ENCODE measurements at places on chromosomes 11 and 22.

DNA sequence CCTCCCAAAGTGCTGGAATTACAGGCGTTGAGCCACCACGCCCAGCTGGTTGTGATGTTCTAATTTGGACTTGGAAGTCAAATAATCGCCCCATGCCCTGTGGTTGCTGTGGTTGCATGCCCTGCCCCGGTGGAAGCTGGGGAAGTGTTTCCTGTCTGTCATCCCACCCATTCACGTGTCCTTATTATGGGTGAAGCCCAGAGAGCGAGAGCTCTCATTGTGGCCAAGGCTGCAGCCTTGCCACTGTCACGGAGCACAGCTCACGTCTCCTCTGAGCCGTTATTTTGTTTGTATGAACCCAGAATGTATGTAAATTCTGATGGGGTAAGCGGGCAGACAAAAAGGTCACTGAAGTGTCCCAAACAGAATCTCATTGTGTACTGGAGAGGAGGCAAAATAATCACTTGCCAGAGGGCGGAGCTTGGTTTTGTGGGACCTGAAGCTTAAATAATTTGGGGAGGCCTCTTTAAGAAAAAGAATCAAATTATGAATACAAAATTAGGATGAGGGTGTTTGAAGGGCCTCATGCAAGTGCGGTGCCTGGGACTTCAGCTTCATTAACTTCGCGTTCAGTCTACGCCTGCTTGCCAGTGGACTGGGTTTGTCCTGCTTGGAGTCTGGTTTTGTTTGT, 25.8 kb upstream of the TREH start:
- DNase-seq = no peak

GRCh38 chr11:59221441-59221840, 8.7 kb upstream of the MPEG1 start:
- peak; percentile 64 for DNase-seq

DNA sequence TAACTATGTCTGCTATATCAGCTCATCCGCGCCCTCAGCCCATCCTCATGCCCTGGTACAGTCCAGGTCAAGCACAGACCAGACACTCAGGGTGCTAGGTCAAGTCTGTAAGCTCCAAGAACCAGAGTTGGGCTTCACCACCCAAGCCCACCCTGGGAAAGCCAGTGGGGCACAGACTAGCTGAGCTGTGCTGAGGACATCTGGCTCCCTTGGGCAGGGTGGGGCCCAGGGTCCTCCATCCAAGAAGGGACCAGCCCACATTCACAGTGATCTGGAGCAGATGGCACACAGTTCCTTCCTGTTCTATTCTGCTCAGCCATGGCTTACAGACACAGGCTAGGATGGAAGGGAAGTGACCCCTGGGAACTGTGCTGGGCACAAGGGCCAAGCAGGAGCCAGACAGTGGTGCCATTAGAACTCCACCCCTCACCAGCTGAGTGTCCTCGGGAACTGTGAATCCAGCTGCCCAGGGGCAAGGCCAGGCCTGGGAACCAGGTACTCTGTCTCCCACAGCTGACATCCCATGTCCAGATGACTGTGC, 9.1 kb downstream of the P2RY6 start:
- DNase-seq = no peak

- no peak for DNase-seq
These were observed 101.1 kb upstream of the CRYBB3 start for GRCh38 chr22:25098445-25099081.

DNA sequence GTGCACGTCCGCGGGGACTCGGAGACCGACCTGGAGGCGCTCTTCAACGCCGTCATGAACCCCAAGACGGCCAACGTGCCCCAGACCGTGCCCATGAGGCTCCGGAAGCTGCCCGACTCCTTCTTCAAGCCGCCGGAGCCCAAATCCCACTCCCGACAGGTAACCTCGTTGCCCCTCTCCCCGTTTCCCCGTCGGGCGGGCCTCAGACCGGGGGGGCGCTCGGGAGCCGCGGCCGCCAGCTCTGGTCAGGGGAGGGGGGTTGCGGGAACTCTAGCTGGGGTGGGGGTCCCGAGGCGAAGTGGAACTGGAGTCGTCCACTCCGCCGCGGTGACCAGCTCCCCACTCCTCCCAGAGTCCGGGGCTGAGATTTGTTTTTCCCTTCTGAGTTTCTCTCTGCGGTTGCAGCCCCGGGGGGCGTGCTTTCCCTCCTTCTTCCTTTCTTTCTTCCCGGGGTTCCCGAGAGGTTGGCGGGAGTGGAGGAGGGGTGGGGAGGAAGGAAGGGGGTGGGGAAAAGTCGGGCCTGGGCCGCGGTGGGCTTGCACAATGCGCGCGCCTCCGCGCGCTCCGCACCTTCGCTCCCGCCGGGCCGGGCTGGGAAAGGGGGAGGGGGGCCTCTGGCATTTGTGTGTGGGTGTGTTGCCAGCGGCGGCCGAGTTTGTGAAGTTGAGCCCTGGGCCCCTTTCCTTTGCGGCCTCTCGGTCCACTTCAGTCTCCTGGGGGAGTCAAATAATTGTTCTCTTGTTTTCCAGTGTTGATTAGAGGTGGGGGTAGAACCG, 952 bp downstream of the YAP1 start:
- DNase-seq = peak; percentile 89

DNA sequence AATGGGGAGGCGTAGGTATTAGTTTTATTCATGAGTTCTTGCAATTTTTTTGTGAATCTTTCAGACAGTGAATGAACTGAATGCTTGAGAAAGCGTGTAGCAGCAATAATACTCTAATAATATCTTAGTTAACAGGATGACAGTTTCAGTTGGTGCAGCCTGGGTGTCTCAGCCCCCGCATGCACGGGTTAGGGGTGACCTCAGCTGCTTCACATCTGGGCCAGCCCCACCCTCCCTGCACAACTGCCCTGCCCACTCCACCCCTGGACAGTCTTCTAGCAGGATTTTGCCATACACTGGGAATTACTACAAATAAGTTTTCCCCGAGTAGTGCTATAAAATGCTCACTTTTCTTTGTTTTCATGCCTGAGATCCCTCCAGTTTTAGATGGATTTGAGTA, 83.2 kb downstream of the ST3GAL4 start:
- DNase-seq = peak; percentile 43

DNA sequence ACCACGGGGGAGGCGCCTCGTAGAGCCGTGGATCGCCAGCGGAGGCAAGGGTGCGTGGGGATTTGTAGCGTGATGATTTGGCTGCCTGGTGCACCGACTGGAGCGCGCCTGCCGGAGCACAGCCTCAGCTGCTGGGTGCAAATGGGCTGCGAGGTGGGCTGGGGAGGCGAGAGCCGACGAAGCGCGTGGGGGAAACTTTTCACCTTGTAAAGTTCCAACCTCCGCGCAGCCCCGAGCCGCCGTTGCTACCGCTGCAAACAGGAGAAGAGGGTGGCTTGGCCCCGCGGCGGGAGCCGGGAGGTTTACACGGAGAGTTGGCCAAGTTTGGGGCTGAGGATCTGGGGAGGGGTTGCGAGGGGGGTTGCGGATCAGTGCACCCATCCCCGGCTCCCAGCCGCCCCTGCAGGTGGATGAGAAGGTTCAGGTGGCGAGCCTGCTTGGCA, 528 bp downstream of the FAT3 start:
- DNase-seq = no peak

- DNase-seq = no peak
These were observed 663.7 kb upstream of the B3GAT1 start for GRCh38 chr11:135075740-135076139.

DNA sequence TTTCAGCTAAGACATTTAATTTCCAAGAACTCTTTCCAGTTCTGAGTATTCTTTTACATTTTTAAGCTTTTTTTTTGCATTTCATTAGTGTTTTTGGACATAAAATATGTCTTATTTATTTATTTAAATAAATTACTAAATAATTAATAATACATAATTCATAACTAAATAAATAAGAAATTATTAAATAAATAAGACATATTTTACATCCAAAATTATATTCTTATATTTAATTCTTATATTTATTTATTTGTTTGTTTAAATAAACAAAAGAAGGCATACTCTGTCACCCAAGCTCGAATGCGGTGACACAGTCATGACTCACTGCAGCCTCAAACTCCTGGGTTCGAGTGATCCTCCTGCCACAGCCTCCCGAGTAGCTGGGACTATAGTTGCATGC, 3.1 kb upstream of the MMP27 start:
- DNase-seq = no peak

DNA sequence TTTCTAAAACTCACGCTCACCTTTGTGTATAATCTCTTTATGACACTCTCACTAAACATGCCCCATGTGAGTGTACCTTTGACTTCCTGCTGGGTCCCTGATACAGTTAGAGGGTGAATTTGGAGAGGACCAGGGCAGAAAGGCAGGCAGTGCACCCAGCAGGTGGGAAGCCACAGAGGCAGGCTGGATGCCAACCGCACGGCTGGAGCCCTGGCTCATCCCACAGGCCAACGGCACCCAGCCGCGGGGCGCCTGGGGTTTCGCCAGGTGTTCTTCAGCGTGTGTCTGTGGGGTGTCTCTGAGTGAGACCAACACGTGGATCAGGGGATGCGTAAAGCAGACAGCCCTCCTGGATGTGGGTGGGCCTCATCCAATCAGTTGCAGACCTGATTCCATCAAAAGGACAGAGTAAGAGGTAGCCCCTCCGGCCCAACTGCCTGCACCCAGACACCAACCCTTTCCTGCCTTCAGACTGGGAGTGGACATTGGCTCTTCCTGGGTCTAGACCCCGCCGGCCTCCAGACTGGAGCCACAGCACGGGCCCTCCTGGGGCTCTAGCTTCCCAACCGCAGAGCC, 51.6 kb downstream of the DHCR7 start:
- no peak for DNase-seq

- no peak for DNase-seq
These were observed 84.5 kb downstream of the BCR start for GRCh38 chr22:23264610-23265367.

- no peak for DNase-seq
These were observed 13.8 kb downstream of the FLI1 start for GRCh38 chr11:128707681-128708080.

- peak; percentile 93 for DNase-seq
These were observed at the start of gene OAF for GRCh38 chr11:120210626-120211521. OAF (plus strand) TSS chr11:120211032; CDS start chr11:120211280, 248 bp downstream.

DNA sequence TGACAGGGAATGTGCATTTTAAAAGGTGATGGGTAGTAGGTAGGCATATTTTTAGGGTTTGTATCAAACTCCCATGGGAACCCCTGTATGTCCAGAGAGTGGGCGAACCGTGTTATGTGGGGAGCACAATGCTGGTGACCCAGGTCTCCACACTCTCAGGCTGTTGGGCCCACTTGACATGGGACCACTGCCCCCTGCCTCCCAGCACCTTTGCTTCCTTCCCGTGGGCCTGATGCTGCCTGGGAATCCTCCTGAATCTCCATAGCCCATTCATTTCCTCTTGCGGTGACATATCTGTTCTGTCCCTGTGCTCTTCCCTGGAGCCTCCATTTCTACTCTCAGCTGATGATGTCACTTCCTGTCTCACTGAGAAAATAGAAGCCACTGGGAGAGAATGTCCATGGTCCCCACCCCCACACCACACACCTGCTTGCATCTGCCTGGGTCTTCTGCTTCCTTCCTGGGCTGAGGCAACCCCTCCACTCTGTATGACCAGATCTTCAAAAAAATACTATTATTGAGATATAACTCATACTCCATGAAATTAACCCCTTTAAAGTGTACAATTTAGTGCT, 55.8 kb upstream of the THY1 start:
- no peak for DNase-seq

GRCh38 chr11:86740628-86741483, 59.5 kb upstream of the PRSS23 start:
- DNase-seq = peak; percentile 70

GRCh38 chr11:665062-665703, 28.1 kb downstream of the DRD4 start:
- no peak for DNase-seq

DNA sequence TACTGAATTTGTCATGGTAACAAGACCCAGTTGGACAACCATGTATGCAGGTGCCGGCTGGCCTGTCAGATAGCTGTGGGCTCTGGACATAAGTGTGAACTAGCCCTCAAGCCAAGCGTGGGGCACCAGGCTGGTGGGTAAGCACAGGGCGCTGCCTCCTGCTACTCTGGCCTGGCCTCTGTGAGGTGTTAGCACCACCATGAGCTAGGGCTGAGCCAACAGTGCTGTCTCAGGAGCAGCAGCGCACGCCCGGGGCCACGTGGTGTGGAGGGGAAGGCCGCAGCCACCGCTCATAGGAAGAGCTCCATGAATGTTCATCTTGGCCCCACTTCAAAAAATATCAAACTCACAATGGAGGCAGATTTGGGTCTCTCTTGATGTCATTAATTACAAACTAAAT, 35.3 kb upstream of the GNB1L start:
- no peak for DNase-seq

GRCh38 chr11:108994887-108995286, 330.0 kb downstream of the DDX10 start:
- DNase-seq = no peak

- DNase-seq = no peak
These were observed 12.6 kb upstream of the UCP2 start for GRCh38 chr11:73995247-73995646.

- no peak for DNase-seq
These were observed 59.1 kb downstream of the KCNC1 start for GRCh38 chr11:17793642-17794170.

- no peak for DNase-seq
These were observed 10.7 kb downstream of the OLFML1 start for GRCh38 chr11:7495882-7496551.

GRCh38 chr11:35387111-35387982, 32.0 kb downstream of the SLC1A2 start:
- no peak for DNase-seq

GRCh38 chr11:102632026-102632425, 6.9 kb upstream of the MMP20 start:
- no peak for DNase-seq

DNA sequence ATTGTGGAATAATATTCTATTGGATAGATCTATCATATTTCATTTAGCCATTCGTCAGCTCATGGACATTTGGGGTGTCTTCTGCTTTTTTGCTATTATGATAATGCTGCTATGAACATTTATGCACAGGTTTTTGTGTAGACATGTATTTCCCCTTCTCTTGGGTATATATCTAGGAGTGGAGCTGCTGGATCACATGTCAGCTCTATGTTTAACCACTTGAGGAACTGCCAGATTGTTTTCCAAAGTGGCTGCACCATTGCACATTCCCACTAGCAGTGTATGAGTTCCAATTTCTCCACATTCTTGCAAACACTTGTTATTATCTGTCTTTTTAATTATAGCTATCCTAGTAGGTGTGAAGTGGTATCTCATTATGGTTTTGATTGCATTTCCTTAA, 75.0 kb downstream of the C11orf65 start:
- no peak for DNase-seq

- DNase-seq = no peak
These were observed 22.4 kb downstream of the PANX1 start for GRCh38 chr11:94150704-94151685.

DNA sequence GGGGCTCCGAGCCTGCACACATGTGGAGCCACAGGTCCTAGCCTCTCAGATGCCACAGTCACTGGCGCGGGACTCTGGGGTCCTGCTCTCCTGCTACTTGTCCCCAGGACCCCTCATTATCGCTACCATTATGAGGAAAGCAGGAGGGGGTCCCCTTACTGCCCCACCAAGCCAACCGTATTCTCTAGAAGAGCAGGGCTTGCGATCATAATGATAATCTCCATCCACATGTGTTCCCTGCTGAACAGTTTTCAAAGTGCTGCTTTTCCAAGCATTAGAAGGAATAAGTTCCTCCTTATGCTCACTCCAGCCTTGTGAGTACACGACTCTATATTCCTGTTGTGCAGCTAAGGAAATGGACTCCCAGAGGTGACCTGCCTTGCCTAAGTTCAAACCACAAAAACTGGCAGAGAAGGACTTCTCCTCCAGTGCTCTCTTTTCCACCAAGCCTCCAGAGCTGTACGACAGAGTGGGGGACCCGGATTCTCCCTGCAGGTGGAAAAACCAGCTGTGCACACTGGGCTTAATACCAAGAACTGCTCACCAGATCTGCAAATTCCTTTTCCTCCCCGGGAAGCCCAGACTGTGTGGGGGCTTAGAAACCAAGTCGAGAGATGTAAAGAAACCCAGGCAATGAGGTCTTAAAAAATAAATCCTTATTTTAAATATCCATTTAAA, 92.8 kb upstream of the DRD2 start:
- DNase-seq = no peak

Measured in GM03348 (cell line).